Progenitor cell of endocrine pancreas (in vitro differentiated cells): ENCODE measurements at places on chromosomes 1 and 21. TPM values are rescaled to one million over a fixed set of nuclear protein-coding genes. Genes with fewer than 3 reads are reported as not detected.

- peaks cover 14% of the 10 kb centered on the region for H3K4me1 ChIP-seq
- no peak overlapping the region for H3K27ac ChIP-seq
- H3K36me3 ChIP-seq, result no peaks in the 10 kb centered on the region
- no peaks in the 10 kb centered on the region for H3K27me3 ChIP-seq
Measured at GRCh38 chr1:6803357-6803756, 18.1 kb downstream of the CAMTA1 start.

GRCh38 chr21:25664491-25664931 is 25.5 kb downstream of the JAM2 start:
- H3K27me3 ChIP-seq, result no peaks in the 10 kb centered on the region
- H3K36me3 ChIP-seq, result no peaks in the 10 kb centered on the region
- H3K4me3 ChIP-seq, result no peak overlapping the region
- H3K4me1 ChIP-seq, result no peaks in the 10 kb centered on the region

GRCh38 chr1:159881622-159882526 is 18.1 kb downstream of the CFAP45 start:
- peaks cover 23% of the 10 kb centered on the region for H3K27me3 ChIP-seq
- H3K4me1 ChIP-seq, result no peaks in the 10 kb centered on the region
- H3K27ac ChIP-seq, result no peak overlapping the region
- DNase-seq, result no peak

GRCh38 chr1:39109644-39110043 is 83.5 kb downstream of the NDUFS5 start:
- DNase-seq, result no peak
- no peaks in the 10 kb centered on the region for H3K27me3 ChIP-seq
- peaks cover 10% of the 10 kb centered on the region for H3K4me1 ChIP-seq
- H3K27ac ChIP-seq, result no peak overlapping the region

DNA sequence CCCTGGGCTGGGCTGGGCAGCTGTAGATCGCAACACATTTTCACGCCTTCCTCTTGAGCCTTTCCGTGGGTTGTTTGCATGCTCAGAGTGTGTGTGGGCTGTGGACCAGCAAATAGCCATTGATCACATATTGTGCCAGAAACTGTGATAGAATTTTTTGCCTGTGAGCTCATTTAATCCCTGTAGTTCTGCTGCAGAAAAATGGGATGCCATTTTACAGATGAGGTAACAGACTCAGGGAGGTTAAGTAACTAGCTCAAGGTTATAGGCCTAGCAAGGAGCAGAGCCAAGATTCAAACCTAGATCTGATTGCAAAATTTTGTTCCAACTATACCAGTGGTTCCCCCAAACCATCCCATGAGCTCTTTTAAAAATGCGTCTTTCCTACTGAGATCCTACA is 10.5 kb downstream of the SPATA46 start:
- H3K27me3 ChIP-seq, result no peaks in the 10 kb centered on the region
- DNase-seq, result no peak
- H3K4me1 ChIP-seq, result no peaks in the 10 kb centered on the region
- no peaks in the 10 kb centered on the region for H3K36me3 ChIP-seq
- no peak overlapping the region for H3K27ac ChIP-seq

The GJB4 gene
- not detected in 2 replicates for total RNA-seq

The C1orf87 gene
- not detected in 2 replicates for total RNA-seq

The CACNA1E gene
- total RNA-seq, result 0.55 and 0.93 TPM in 2 replicates

GRCh38 chr1:244187310-244187709 is 136.2 kb downstream of the ZBTB18 start:
- no peak for DNase-seq
- H3K27ac ChIP-seq, result no peak overlapping the region
- H3K4me1 ChIP-seq, result peaks cover 3% of the 10 kb centered on the region
- peaks cover 4% of the 10 kb centered on the region for H3K27me3 ChIP-seq

The WNT3A gene
- total RNA-seq, result not detected in 2 replicates

The S100A6 gene
- 12.5 and 14.8 TPM in 2 replicates for total RNA-seq

DNA sequence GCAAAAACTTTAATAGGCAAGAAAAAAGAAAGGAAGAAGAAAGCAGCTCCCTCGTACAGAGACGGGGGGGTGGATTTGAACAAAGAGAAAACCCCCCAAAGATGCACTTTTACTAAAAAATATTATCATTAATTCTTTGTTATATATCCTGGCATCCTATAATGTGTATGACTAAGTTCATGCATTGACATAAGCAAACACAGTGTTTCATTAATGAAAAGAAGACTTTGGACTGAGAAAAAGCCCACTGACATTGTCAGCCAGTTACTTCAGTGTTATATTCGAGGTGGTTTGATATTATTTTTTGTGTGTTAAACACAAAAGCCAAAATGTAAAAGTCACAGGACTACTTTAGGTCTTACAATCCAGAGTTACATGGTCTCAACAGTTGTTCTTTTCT is 110.1 kb upstream of the DPYD start:
- no peak for DNase-seq
- H3K27ac ChIP-seq, result no peak overlapping the region
- H3K4me1 ChIP-seq, result peaks cover 9% of the 10 kb centered on the region
- H3K27me3 ChIP-seq, result no peaks in the 10 kb centered on the region

DNA sequence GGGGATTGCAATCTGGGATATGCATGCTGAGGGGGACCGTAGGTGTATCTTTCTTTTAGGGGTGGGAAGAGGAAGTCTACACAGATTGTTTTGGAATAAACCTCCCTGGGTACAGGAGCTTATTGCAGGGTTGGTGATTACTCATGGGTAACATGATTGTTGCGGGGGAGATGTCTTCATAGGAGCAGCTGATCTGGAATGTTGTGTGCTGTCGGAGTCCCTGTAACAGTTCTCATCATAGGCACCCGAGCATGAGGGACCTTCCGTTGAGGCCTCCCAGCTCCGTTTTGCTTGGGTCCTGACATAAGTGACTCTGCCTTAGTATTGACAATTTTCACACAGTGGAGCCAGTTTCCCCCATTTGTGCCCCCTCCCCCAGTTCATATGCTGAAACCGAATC is 4.2 kb upstream of the PRXL2B start:
- peaks cover 24% of the 10 kb centered on the region for H3K4me1 ChIP-seq
- H3K4me3 ChIP-seq, result no peak overlapping the region
- no peak for DNase-seq
- no peaks in the 10 kb centered on the region for H3K36me3 ChIP-seq
- peak overlapping the region; percentile 43 for H3K27ac ChIP-seq

The HTR6 gene
- total RNA-seq, result not detected in 2 replicates

DNA sequence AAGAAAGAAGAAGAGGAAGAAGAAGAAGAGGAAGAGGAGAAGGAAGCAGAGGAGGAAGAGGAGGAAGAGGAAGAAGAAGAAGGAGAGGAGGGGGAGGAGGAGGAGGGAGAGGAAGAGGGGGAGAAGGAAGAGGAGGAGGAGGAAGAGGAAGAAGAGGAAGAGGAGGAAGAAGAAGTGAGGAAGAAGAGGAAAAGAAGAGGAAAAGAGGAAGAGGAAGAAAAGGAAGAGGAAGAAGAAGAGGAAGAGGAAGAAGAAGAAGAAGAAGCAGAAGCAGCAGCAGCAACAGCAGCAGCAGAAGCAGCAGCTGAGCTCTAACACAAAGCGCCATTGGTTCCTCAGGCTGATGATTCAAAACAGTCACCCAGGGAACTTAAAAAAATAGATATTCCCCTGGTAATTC is 34.0 kb downstream of the DNAI4 start:
- peaks cover 6% of the 10 kb centered on the region for H3K36me3 ChIP-seq
- no peak overlapping the region for H3K4me3 ChIP-seq
- peaks cover 3% of the 10 kb centered on the region for H3K4me1 ChIP-seq
- no peak overlapping the region for H3K27ac ChIP-seq

GRCh38 chr1:107870696-107871095 is 94.3 kb downstream of the VAV3 start:
- no peak for DNase-seq
- peaks cover 2% of the 10 kb centered on the region for H3K4me1 ChIP-seq
- no peak overlapping the region for H3K4me3 ChIP-seq
- no peak overlapping the region for H3K27ac ChIP-seq
- H3K36me3 ChIP-seq, result no peaks in the 10 kb centered on the region
- peaks cover 17% of the 10 kb centered on the region for H3K27me3 ChIP-seq

- DNase-seq, result no peak
- no peaks in the 10 kb centered on the region for H3K36me3 ChIP-seq
- H3K4me1 ChIP-seq, result peaks cover 10% of the 10 kb centered on the region
- H3K27ac ChIP-seq, result no peak overlapping the region
- H3K4me3 ChIP-seq, result no peak overlapping the region
- no peaks in the 10 kb centered on the region for H3K27me3 ChIP-seq
Measured at GRCh38 chr21:26804895-26805609, 40.2 kb downstream of the ADAMTS1 start.

DNA sequence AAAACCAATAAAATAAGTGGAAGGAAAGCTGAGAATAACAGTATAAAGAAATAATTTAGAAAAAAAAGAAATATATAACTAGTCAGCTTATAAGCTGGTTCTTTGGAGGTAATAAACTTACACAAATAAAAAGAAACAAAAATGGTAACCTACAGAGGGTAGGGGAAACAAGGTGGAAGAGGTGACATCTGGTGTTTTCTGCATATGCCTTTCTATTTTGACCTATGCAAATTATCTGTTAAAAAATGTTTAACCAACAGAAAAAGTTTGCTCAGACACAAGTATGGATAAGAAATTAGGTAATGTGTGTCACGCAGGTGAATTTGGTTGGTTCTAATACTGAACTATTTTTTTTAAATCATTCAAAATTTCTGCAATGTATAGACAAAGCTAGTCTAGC is 53.6 kb upstream of the DMRTA2 start:
- no peaks in the 10 kb centered on the region for H3K36me3 ChIP-seq
- no peak for DNase-seq
- H3K27me3 ChIP-seq, result no peaks in the 10 kb centered on the region

DNA sequence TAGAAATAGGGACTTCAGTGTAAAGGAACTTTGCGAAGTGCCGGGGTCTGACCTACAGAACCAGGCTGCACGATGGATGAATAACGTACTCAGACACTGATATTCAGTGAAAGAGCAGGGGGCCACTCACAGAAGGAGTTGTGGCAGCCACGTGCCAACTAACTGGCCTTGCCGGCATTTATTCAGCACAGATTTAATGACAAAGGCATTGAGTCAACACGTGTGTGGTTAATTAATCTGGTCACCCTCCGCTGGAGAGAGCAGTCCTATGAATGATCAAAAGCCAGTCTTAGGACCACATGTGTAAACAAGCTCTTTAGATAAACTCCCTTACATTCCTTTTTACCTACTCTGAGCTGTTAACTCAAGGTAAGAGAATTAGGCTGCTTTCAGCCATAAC is 6.2 kb upstream of the B3GALT2 start:
- no peaks in the 10 kb centered on the region for H3K27me3 ChIP-seq
- H3K4me1 ChIP-seq, result peaks cover 20% of the 10 kb centered on the region
- H3K27ac ChIP-seq, result no peak overlapping the region
- no peak for DNase-seq
- peaks cover 28% of the 10 kb centered on the region for H3K36me3 ChIP-seq

The RNF186 gene
- 0.24 TPM in 1 of 2 replicates, not detected in the other for total RNA-seq

The CRYBG2 gene
- total RNA-seq, result 13.8 and 19.3 TPM in 2 replicates

- peaks cover 9% of the 10 kb centered on the region for H3K4me1 ChIP-seq
- DNase-seq, result peak; percentile 38
- H3K4me3 ChIP-seq, result no peak overlapping the region
Measured at GRCh38 chr1:26285366-26286063, 5.6 kb downstream of the SH3BGRL3 start.

The S1PR1 gene
- 0.89 and 1.1 TPM in 2 replicates for total RNA-seq

DNA sequence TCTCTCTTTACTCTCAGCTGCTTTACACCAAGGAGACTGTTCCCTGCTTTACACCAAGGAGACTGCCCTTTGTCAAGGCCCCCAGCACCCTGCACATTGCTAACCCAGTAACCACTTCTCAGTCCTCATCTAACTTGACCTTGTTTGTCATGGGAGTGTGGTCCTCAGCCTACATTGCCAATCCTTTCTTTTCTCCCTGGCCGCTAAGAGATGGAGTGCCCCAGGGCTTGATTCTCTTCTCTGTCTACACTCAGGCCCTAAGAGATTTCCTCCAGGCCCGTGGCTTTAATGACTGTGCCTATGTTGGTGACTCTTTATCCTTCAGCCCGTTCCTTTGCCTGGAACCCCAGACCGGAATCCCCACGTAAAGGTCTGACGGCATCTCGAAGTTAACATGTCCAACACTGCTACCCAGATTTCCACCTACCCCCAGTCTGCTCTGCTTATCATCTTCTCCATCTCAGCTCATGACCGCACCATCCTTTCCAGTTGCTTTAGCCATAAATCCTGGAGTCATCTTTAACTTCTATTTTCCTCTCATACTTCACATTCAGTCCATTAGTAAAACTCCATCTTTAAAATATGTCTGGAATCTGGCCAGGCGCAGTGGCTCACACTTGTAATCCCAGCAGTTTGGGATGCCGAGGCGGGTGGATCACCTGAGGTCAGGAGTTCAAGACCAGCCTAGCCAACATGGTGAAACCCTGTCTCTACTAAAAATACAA is 9.5 kb upstream of the SEMA4A start:
- DNase-seq, result no peak
- H3K27me3 ChIP-seq, result peaks cover 6% of the 10 kb centered on the region
- H3K36me3 ChIP-seq, result peaks cover 2% of the 10 kb centered on the region
- no peak overlapping the region for H3K4me3 ChIP-seq
- peak overlapping the region; percentile 63 for H3K27ac ChIP-seq

DNA sequence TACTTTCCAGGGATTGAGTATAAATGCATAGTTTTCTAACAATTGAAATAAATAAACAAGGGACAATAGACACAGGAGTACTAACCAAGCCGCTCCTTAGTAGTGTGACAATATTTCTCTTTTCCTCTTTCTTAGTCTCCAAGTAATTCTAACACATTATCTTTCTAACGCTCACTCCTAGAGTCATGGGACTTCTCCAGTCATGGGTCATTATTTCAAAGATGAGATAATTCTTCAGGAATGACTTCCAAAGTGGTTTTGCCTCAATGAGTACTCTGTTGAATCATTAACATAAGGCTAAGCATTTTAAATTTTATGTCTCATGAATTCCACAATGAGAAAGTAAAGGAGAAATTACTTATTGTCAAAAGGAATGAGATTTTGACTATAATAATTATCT is 605.8 kb upstream of the ADAMTS5 start:
- no peaks in the 10 kb centered on the region for H3K4me1 ChIP-seq
- no peaks in the 10 kb centered on the region for H3K27me3 ChIP-seq
- no peaks in the 10 kb centered on the region for H3K36me3 ChIP-seq
- no peak for DNase-seq

DNA sequence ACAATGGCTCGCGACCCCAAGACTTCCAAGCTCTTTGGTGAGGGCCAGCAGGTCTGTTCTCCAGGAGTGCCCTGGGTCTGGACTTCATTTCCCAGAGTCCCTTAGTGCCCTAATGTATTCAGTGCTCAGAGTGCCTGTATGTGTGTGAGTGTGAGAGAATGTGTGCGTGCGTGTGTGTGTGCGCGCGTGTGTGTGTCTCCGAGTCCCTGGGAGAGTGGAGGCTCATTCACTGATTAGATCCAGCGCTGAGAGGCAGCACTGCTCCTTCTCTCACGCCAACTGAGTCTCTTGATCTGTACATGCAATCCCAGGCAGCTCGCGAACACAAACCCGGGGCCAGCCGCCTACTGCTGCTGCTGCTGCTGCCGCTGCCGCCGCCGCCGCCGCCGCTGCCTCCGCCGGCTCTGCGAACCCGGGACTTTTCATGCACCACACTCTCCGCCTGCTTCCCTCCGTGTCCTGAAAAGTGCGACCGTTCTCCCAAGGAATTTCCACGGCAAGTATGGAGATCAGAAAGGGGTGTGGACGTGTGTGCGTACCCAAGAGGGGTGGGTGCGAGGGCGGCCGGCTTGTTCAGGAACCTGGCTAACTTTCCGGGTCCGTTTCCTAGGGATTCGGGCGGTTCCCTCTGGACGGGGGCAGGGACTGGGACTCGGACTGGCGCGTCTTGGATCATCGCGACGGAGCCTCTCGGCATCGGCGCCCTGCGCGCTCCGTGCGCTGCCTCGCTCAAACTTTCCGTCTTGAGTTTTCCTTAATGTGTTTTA is at the start of gene RNF220:
Gene RNF220 (plus strand): TSS at position 225 of the 767 bp plus-strand sequence.
- no peaks in the 10 kb centered on the region for H3K36me3 ChIP-seq
- peaks cover 18% of the 10 kb centered on the region for H3K4me1 ChIP-seq
- peak within 1 kb of the TSS; percentile 73 for H3K27ac ChIP-seq
- DNase-seq, result peak; percentile 38
- H3K27me3 ChIP-seq, result peaks cover 40% of the 10 kb centered on the region
